ENCODE measurements at places on chromosomes 16 and 17.

DNA sequence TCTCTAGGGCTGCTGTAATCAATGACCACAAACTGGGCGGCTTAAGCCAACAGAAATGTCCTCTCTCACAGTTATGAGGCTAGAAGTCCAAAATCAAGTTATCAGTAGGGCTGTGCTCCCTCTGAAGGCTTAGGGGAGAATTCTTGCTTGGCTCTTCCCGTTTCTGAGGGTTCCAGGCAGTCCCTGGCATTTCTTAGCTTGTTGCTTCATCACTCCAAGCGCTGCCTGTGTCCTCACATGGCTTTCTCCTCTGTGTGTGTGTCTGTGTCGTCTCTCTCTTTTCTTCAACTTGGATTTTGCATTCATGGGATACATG is 13.7 kb upstream of the CDC42EP4 start:
- DNase-seq, result no peak

GRCh38 chr17:78416791-78417530 is 38.5 kb downstream of the PGS1 start:
- DNase-seq, result no peak

- no peak for DNase-seq
Measured at GRCh38 chr17:21508211-21508610, 132.1 kb downstream of the KCNJ12 start.

GRCh38 chr17:32944248-32945020 is 16.5 kb downstream of the TMEM98 start:
- DNase-seq, result no peak

- peak; percentile 53 for DNase-seq
Measured at GRCh38 chr17:6374761-6375312, 60.1 kb downstream of the AIPL1 start.

- no peak for DNase-seq
Measured at GRCh38 chr17:68775318-68775717, 174.2 kb upstream of the FAM20A start.

GRCh38 chr16:1914988-1915387 is 3.2 kb downstream of the HS3ST6 start:
- no peak for DNase-seq

- DNase-seq, result no peak
Measured at GRCh38 chr17:497241-498034, 144.8 kb upstream of the RPH3AL start.

DNA sequence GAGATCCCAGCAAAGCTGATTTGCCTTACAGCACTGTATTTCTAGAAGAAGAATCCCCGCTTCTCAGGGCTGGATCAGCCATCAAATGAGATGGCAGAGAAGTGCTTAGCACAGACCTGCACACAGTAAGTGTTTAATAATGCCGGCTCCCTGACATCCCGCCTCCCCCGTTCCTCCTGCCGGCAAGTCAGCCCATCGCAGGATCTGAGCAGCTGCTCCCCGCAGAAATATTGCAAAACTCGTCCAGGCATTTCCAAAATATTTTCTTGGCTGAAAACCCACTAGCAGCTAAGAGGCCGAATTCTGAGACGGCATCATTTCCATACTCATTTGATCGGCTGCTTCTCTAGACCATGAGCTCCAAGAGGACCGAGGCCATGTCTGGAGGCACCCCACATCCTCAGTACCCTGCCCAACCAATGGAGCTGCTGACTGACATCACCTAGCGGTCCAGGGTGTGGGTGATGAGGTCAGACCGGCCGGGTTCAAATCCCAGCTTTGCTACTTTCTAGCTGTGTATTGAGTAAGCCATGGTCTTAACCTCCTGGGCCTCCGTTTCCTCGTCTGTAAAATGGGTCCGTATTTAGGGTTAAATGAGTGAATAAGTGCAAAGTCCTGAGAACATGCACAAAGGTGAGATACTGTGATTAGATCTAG is 251.5 kb downstream of the KATNIP start:
- DNase-seq, result no peak

DNA sequence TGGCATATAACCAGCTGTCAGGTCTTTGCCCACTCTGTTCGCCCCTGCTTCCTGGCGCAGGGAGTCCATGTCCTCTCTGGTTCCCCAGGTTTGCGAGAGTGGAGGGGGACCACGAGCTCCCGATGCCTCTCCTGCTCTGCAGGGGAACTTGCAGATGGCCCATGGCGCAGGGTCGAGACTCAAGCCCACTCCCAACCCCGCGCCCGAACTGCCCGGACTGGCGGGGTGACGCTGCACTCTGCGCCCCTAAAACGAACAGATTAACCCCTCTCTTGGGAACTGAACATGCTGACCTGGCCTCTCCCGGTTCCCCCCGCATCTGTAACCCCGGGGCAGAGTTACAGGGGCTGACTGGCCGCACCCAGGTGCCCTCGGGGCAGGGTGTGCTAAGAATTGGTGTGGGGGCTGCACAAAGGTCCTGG is 681 bp upstream of the PLA2G15 start:
- no peak for DNase-seq

- no peak for DNase-seq
Measured at GRCh38 chr16:31676731-31677130, 149.0 kb downstream of the AHSP start.

DNA sequence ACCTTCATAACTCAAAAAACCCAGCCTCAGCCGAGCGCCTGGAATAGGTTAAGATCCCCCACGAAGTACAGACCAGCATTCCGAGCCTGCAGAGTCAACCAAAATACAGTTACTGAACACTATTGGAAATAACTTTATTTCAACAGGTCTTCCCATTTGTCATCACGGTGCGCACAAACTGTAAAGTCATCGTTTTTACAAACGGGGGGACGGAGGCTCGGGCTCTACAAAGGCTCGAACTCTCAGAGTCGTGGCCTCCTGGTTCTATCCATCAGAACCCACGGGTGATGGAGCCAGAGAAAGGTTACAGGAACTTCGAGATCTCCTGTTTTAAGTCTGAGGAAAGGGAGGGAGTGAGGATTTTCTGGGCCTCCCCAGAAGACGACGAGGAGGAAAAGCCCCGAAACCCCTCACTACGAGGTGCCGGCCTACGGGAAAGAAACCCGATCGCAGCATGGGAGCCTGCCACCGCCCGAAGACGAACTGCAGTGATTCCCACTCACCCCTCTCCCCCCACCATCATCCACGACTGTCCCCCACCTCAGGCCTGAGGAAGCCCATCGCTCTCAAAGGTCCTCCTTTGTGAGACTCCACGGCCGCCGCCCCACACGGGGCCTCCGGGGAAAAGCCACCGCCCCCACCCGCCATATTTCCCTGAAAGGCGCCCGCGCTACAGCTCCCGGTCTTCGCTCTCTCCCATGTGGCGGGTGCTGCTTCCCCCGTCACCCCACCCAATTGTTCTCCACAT is 917 bp downstream of the YWHAE start:
- peak; percentile 41 for DNase-seq

DNA sequence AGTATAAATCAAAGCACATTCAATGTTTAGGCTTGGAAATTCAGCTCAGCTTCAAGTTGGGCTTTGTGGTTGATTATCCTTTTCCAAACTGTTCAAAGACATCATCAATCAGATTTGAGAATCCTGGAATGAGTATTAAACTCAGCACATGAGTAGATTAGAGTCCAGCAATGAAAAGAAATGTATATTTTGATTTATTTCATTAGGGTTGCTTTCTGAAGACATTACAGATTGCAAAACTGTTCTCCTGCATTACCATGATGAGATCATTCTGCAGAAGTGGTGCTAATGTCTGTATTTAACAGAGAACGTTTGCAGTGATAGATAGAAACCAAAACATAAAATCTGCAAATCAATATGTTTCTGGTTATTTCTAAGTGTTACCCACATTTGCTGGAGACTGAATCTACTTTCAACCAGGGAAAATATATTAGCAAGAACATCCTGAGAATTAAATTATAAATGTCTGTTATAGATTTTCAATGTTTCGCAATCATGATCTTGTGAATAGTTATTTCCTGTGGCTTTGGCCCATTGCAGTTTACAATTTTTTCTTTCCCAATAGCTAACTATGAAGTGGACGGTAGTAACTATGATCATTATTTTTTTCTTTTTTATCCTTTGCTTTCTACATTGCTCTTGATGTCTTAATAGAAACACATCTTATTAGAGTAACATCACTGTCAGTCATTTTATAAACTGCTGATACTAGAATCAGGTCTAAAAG is 1125.7 kb upstream of the GOT2 start:
- DNase-seq, result no peak
